Activated CD8-positive, alpha-beta memory T cell treated with anti-CD3 and anti-CD28 coated beads, Interleukin-2, amount 50 U/mL, for 4 hours (primary cell): ENCODE measurements at places on chromosomes 4 and X.

GRCh38 chrX:153804100-153804595 lies 9.7 kb downstream of the SSR4 start:
- DNase-seq: no peak

- DNase-seq: no peak
These were observed 8.7 kb upstream of the TIMM8A start for GRCh38 chrX:101357166-101357795.

DNA sequence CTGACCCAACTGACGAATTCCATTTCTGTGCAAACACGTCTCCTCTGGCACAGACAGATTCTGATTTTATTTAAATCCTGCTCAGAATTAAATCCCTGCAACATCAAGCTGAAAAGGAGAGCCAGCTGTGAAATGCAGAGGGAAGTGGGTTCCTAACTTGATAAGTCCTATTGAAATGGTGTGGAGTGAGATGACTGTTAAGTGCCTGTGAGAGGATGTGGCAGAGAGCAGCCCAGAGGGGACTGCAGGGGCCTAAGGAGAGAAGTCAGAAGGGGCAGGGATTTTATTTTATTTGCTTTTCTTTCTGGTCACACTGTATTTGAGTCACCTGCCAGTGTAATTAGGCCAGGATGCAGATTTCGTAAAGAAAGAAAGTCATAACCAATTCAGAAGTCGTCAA lies 277.4 kb downstream of the NKX6-1 start:
- DNase-seq: no peak

GRCh38 chr4:68673143-68673542 lies 2.7 kb upstream of the UGT2B15 start:
- DNase-seq: no peak

GRCh38 chr4:188778905-188779304 lies 639.7 kb downstream of the TRIML1 start:
- DNase-seq: no peak

DNA sequence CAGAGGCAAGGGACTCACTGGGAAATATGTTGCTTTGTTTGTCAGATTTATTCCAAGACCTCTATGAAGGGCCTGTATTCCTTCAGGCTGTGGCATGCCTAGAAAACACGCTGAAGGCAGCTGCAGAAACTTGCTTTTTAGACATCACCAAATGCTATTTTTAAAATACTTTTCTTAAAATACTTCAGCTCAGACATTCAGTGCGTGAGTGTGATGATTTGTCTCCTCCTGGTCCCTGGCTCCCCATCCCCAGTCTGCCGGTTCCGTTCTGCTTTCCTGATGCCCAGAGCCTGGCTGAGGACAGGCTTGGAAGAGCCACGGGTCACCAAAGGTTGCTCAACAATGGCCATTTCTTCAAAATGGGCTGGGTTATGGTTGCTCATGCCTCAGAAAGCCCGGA lies 55.0 kb downstream of the PSAPL1 start:
- DNase-seq: no peak

DNA sequence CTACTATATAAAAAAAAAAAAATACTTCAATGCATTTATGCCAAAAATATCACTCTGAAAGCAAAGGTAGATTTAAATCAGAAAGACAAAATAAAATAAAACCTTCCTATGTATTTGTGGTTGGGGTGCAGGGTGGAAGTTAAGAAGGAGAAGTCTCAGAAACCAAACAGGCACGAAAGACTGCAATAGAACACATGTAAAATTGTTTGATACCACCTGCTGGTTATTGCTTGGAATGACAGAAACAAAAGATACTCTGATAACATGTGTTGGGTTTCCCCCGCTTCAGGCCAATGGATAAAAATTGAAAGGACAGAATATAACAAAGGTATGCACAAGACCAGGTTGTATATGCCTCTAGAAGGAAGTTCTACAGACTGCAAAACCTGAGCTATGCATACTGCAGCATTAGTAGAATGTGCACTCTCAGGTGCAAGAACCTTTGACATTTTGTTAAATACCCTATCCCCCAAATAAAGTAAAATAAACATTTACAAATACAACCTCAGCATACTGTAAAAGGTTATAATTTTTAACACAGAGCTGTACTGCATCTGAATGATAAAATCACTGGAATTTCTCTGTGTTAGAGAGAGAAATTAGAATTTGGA lies 118.8 kb downstream of the GABRA2 start:
- DNase-seq: no peak
